ENCODE measurements at places on chromosomes 5 and 9.

GRCh38 chr5:104708027-104708426, 1145.4 kb upstream of the NUDT12 start:
- DNase-seq: no peak

DNA sequence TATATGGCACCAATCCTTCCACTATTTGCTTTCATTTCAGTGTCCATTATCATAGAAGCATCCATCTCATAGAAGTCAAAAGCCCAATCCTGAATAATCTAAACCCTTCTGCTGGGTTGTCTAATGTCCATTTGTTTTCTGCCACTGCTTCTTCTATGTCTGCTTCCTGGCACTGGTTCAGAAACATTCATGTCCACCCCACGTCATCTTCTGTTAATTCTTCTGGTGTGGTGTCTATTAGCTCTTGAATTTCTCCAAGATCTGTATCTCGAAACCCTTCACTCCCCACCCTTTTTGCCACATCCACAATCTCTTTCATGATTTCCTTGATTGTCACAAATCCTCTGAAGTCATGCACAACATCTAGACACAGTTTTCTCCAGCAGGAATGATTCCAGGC, 23.2 kb upstream of the GOLGA1 start:
- no peak for DNase-seq

- DNase-seq: no peak
Measured at GRCh38 chr9:89512382-89512781, 14.5 kb upstream of the SEMA4D start.

DNA sequence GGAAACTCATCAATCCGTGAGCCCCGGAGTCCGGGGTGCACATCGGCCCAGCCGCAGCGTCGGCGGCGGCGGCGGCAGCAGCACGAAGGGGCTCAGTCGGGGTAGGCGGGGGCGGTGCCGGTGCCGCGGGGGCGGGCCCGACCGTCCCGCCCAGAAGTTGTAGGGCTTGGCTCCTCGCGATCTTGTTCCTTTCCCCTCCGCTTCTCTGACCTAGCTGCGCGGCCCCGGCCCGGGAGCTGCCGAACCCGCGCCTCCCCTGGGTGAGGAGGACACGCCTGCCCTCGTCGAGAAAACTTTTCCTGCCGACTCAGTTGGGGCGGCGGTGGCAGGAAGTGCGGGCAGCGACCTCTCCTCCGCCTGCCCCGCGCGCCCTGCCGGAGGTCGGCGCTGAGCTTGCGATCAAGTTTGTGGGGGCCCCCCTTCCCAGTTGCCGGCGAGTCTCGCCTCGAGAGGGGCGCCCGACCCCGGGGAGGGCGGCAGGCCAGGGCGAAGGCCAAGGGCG, at the start of gene MAN2A1:
Gene MAN2A1 (plus strand): TSS at position 188 of the 502 bp plus-strand sequence. CDS start 491 bp downstream, outside the sequence.
- DNase-seq: peak; percentile 77

- no peak for DNase-seq
Measured at GRCh38 chr5:122490718-122491117, 178.7 kb downstream of the SNCAIP start.

DNA sequence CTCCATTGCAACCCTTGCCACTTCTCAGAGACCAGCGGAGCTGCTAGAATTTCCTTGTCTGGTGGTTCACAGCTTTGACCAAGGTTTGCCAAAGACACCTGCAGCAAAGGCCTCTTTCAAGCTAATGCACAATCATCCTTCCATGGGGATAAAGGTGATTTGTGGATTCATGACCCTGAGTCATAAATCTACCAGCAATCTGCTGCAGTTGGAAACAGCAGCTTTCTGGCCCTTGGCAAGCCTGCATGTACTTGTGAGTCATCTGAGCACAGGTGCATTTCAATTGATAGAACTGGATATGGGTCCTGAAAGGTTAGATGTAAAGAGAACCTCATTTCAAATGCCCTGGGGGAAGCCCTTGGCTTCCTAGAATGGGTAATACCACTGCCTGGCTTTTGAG, 21.6 kb upstream of the TCF7 start:
- DNase-seq: no peak

DNA sequence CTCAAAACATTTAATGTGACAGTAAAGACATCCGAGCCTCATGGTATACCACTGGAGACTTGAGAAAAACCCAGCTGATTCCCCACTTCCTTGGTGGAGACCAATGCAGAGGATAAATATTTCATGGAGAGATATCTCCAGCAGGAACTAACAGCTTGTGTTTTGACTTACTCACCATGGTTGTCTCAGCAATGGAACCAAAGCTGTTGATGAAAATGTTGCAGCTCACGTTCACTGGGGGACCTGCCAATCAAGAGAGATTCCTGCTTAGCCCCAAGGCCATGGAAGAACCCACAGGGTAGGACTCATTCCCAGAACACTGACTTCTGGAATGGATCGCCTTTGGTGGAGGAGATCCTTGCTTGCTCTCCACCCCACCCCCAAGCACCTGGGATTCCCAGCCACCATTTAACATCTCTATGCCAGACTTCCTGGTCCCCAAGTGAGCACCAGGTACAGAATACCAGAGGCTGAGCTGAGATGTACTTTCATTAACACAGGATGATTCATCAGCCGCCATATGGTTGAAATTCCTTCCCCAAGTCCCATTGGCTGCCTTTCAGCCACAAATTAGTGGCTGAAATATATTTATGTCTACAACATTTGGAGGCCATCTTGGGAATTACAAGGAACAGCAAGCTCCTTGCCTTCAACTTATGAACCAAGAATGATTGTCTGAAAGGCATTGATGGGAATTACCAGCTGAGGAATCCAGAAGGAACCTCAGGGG, 37.9 kb downstream of the GLRA1 start:
- no peak for DNase-seq

DNA sequence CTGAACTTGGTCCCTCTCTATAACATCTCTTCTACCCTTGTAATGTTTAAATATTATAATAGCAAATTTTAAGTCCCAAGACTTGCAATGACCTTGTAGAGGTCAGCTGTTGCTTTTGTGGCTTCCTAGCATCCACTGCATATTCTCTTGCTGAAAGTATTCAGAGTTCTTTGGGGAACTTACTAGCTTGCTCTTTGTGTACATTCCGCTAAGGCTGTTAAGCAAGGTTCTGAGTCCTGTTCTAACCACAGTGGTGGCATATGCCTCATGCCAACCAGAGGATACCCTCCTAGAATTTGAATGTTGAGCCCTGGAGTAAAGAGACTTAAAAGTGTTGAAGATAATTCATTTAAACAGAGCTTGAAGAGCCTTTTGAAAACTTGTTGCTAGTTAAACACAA, 570.9 kb downstream of the TLE1 start:
- no peak for DNase-seq

DNA sequence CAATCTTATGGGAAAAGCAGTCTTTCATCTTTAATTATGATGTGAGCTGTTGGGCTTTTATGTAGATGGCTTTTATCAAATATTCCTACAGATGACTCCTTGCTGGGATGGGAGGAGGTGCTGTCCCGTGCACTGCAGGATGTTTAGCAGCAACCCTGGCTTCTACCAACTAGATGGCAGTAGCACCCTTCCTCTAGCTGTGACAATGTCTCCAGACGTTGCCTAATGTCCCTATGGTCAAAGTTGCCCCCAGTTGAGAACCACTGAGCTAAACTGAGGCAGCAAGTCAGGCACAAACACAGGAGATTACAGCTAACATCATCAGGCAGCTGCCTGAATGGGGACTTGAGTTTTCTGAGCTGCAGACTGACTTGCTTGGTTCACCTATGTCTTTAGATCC, 401.9 kb upstream of the PDE4D start:
- no peak for DNase-seq

DNA sequence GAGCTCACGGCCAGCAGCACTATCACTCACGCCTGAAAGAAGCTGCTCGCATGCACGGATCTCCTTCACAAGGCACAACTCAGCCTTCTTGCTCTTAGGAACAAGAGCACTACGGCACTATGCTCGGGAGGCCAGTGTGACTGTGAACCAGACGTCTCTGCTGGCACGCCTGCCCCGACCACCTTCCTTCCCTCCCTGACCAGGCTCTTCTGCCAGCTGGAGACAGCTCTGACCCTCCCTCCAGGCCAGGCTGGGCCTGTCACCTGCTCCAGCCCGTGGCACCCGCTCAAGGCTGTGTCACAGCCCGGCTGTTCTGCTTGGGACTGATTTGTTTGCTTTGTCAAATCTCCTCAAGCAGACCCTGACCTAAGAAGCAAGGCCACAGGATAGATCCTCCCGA, 7.0 kb downstream of the TBC1D9B start:
- no peak for DNase-seq

GRCh38 chr9:88923092-88923491, 68.2 kb upstream of the S1PR3 start:
- no peak for DNase-seq

DNA sequence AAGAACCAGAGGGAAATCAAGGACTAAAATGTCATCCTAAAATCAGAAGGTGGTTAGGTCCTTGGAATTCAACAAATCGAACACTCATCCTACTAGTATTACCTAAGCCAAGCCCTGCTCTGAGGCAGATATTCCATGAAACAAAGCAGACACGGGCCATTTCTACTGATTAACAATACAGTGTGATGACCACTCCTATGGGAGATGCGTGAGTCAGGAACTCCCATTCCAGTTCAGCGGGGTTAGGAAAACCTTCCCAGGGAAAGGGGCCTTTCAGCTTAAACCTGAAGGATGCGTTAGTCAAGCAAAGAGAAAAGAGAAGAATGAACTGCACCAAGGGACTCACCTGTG, 117.8 kb upstream of the LHFPL2 start:
- DNase-seq: no peak

DNA sequence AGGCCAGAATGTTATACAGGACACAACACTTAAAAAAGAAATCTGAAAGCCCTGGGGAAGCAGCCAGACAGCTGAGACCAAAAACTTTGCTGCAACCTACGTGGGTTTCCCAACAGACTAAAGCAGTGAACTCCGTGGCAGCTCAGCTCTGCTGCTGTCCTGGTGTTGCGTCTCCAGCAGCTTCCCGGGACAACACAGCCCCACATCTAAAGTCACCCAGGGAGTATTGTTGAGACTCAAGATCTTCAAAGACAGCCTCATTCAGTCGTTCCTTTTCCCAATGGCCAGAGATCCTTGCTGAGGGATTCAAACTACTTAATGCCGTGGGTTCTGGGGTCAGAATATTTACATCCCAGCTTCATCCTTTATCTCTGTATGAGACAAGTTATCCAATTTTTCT, 125.8 kb downstream of the MED10 start:
- DNase-seq: no peak

DNA sequence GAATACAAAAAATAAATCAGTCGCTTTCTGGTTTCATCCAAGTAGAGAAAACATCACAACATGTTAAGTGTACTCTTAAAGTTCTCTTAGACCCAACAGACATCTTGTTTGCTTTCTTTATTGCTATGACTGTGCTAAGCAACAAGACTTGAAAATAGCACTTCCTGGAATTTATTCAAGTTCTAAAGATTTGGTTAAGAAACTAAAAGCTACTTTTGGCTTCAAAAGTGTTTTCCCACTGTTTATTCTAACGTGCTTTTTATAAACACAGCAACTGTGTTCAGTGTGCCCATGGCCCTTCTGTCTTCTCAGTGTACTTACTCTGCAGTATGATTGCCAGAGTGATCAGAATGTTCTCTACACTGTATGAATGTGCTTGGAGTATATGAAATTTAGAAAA, 109.8 kb downstream of the GIN1 start:
- DNase-seq: no peak

- DNase-seq: no peak
Measured at GRCh38 chr5:77218263-77218662, 7.8 kb downstream of the PDE8B start.

GRCh38 chr9:113219969-113220368, 1.1 kb downstream of the FKBP15 start:
- no peak for DNase-seq

GRCh38 chr9:122197426-122197825, 31.3 kb downstream of the LHX6 start:
- no peak for DNase-seq

DNA sequence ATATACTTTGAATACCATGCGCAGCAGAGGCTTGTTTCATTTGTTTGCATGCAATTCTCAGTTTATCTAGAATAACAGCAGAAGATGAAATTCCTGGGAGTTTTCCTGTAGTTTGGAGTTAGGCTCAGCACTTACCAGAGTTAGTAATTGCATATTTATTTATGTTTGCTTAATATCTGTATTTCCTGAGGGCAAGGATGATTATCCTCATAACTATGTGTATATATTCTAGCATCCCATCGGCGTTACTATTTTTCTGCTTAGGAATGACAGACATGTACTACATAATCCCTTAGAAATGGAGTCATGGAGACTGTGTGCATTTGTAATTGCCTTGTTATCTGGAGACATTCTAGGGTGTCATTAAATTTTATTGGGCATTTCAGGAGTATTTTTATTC, 1184.8 kb downstream of the DTWD2 start:
- no peak for DNase-seq

- no peak for DNase-seq
Measured at GRCh38 chr5:93870649-93871048, 129.2 kb upstream of the POU5F2 start.

GRCh38 chr9:38256461-38256860, 136.0 kb upstream of the ALDH1B1 start:
- no peak for DNase-seq

DNA sequence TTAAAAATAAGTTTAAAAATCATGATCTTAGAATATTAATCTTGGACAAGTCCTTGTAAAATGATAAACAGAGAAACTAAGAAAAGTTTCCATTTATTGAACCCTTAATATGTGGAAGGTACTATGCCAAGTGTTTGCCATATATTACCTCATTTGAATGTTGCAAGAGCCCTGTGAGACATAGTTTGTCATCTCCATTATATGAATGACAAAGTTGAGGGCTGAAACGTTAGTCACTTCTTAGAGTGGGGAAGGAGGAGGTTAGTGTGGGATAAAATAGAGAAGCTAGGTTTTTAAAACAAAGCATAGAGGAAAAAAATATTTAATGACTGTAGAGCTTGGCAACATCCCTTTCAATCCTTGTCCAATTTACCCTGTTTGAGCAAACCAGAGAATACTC, 2.0 kb downstream of the TNC start:
- DNase-seq: no peak

- DNase-seq: no peak
Measured at GRCh38 chr9:116144038-116144437, 9.6 kb upstream of the PAPPA start.

DNA sequence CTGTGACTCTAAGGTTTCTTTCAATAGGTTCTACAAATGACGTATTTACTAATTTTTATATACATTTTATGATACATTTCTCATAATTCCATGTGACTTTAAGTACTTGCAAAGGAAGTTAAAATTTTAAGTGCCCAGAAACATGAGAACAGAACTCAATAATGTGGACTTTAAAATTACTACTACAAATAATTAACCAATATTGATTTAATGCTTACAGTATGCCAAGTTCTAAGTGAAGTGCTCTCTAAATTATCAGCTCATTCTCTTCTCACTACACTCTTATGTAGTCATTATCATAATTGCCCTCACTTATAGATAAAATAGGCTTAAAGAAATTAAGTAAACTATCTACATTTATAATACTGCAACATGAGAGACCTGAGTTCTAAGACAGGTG, 1690.7 kb upstream of the CDH9 start:
- DNase-seq: no peak

DNA sequence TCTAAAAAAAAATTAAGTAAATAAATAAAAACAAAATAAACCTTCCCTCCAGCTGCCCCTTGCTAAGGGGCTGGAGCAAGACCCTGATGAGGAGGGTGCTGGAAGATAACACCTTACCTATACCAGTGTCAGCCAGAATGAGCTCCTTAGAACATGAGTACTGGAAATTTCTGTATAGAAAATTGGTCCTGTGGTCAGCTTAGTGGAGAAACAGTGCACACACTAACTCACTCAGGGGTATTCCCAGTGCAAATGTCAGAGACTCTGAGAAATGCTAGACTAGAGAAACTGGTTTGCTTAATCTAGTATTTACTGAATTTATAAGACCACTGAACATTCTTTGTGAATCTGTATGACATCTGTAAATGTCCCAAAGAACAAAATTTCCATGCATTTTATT, 62.1 kb upstream of the CTXN3 start:
- no peak for DNase-seq
